ENCODE measurements at places on chromosomes 1 and 21.
A peak's percentile ranks its signal among the peaks of the same experiment; 100 is the strongest.

DNA sequence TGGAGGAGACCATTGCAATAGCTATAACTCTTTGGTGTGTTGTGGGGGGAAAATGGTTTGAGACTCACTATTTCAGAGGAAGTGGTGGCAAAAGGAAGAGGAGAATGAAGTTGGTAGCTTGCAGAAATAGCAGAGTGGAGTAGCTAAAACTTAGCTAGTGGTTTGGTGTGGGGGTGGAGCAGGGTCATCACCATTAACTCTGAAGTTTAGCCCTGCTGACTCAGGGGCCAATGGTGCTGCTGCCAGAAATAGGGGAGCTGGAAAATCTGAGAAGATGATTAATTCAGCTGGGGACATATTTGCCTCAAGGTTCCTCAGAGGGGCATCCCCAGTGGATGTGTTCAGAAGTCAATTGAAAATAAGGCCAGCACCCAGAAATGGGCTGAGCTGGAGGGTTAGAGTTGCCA lies 65.4 kb downstream of the RUNX1 start:
- peak; percentile 76 for DNase-seq

- DNase-seq = no peak
Measured at GRCh38 chr1:17904290-17904689, 149.2 kb downstream of the ACTL8 start.

- DNase-seq = no peak
Measured at GRCh38 chr1:83583351-83584014, 415.4 kb downstream of the TTLL7 start.

DNA sequence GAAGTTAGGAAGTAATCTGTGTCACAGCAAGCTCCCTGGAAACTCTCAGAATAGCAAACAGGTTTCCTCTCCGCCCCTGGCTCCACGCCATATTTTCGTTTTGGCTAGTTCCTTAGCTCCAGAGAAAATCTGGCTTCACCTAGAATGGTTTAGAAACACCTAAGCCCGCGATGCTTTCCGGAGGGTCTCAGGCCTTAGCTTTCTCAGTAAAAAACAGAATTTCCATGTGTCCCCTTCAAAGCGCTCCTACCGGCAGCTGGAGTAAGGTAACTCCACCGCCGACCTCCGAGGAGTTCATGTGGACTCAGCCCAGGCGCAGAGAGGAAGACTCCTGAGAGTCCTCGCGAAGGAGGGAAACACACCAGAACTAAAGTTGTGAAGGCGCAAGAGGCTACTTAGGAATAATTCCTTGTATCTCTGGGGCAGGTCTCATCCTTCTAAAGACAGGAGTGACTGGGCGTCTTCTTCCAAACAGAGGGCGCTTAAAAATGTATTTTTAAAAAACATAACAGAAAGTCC lies 406 bp downstream of the KIAA0040 start:
- peak; percentile 62 for DNase-seq

DNA sequence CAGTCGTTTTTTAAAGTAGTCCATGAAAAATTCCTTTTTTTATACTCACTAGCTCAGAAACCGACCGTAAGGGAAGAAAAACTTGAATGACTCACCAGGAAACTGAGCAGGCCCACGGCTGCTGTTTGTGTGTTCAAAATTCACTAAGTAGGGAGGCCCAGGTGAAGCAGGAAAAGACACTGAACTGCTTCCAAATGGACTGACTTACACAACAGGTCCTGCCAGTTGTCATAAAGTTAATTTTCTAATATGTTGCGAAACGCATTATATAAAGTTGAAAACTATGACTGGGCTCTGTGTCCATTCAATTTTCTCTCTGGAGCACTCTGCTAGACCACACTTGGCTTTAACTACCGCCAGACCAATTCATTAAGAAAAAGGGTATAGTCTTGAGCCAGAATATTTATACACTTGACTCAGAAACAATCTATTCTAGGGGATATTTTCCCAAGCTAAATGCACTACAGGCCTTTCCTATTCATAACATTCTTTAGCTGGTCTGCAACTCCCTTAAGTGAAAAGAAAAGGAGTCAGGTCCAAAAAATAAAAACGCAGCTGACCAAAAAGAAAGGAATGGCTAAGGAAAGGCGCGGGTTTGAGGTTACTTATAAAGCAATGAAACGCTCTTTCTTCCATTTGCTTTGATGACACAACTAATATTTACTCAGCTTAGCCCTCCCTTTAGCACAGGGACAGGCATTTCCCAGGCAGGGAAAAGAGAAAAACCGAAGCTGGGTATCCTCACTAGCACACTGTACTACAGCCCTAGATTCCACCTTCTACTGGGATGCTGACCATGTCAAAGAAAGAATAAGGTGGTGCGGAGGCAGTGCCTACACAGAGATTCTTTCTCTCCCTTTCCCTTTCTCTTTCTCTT lies 306.3 kb upstream of the ESRRG start:
- no peak for DNase-seq

- DNase-seq = no peak
Measured at GRCh38 chr1:57158604-57158998, 192.8 kb upstream of the C8B start.

DNA sequence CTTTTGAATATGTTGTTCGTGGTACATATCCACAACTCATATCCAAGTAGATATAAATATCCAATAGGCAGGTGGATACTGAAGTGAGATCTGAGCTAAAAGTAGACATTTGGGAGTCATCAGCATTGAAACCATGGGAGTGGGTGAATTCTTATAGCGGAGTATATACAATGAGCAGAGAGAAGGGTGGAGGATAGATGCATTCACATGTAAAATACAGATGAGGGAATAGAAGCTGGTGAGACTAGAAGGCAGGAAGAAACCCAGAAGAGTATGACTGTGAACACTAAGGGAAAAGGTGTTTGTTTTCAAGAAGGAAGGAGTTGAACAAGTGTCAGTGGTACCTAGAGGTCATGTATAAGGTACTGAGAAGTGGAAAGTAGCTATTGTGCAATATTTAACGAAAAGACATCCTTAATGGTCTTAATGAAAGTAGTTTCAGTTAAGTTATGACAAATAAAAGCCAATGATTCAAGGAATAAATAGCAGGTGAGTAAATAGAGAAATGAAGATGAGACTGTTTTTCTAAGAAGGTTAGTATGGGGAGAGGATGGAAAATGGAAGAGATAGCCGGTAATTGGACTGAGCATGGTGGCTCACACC lies 181.6 kb upstream of the CACYBP start:
- DNase-seq = no peak

- DNase-seq = no peak
Measured at GRCh38 chr1:237921306-237921705, 30.6 kb upstream of the ZP4 start.

DNA sequence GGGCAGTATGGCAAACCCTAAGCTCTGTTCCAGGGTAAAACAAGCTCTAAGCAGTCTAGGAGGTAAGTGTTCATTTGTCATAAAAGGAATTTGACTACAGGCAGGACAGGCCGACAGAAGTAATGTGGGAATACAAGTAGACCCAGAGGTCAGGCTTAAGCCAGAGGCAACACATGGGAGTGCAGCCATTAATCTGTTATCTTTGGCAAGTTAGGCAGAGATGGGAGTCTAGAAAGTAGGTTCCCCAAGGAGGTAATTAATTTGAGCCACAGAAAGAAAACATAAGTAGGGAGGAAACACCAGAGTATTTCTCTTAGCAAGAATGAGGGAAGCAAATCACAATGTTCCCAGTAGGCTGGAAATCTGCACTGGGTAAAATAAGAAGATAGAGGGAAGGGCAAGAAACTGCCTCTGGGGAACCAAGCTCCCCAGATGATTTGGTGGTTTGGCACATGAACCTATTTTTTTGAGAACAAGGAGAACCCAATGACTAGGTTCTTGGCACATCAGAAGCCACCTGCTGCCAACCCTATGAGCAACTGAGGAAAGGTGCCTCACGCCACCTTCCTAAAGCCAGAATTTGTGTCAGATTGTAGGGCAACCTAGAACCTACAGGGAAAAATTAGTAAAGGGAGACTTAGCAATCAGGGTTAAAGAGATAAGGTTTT lies 636.4 kb upstream of the PLXNA2 start:
- DNase-seq = no peak

DNA sequence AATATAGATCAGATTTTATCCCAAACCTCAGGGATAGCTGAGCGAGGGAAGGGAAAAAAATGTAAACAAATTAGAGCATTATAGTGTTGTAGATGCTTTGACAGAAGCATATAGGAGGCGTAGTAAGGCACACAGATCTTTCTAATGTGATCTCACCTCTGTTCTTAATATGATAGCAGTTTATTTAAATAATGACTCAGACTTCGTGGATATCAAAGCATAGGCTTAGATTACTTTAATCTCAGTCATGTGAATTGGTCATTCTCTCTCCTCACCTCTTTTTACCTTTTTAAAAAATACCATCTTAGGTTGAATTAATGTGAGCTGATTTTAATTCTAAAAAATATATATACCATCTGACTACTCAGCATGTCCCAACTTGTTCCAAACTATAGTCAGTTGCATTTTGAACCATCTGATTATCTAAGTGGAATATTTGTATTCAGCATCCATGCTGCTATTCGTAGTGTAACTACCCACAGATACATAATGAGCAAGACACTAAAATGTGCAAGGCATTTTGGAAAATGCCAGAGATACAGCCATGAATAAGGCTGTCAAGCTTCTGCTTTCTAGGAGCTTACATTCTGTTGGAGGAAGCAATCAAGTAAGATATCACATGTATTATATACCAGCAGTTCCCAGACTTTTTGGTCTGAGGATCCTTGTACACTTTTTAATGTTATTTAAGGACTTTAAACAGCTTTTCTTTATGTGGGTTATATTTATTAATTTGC lies 76.7 kb downstream of the OSBPL9 start:
- no peak for DNase-seq

DNA sequence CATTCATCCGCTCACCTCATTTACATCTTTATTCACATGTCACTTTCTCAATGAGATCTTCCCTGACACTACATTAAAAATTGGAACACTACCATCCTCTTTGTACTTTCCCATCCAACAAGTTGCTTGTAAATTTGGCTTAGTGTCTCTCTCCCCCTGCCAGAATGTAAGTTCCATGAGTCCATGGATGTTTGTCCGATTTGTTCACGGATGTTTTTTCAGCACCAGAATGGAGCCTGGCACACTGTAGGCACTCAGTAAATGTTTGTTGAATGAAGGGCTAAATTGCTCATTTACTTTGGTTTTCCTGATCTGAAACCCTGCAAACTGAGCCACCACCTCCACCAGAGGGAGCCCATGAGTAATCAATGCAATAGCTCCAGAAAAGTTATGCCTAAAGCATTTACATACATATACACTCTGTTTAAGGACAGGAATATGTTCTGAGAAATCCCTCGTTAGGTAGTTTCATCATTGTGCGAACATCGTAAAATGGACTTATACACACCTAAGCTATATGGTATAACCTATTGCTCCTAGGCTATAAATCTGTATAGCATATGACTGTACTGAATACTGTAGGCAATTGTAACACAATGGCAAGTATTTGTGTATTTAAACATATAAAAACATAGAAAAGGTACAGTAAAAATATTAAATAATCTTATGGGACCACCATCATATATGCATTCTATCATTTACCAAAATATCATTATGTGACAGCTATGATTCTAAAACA lies 2.8 kb upstream of the EYA3 start:
- DNase-seq = peak; percentile 89

DNA sequence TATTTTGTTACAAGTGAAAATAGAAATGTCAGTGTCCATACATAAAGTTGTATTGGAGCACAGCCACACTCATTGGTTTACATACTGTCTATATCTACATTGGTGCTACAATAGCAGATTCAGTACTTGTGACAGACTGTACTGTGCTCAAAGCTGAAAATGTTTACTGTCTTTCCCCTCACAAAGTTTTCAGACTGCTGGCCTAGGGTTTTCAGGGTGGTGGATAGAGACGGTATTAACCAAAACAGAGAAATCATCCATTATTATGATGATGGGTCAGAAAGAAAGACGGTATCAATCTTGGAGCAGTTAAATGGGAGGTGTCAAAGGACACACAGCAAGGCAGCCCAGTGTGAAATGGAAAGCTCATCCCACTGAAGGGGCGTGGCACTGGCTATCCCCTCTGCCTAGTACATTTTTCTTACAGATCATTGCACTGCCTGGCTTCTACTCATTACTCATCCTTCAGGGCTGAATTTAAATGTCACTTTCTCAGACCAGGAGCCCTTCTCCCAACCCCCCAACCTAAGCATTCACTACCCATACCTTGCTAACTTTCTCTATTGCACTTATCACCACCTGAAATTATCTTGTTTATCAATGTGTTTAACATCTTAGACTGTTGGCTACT lies 10.2 kb downstream of the JAK1 start:
- peak; percentile 47 for DNase-seq

- DNase-seq = no peak
Measured at GRCh38 chr1:43847290-43847689, 86.3 kb upstream of the ARTN start.

DNA sequence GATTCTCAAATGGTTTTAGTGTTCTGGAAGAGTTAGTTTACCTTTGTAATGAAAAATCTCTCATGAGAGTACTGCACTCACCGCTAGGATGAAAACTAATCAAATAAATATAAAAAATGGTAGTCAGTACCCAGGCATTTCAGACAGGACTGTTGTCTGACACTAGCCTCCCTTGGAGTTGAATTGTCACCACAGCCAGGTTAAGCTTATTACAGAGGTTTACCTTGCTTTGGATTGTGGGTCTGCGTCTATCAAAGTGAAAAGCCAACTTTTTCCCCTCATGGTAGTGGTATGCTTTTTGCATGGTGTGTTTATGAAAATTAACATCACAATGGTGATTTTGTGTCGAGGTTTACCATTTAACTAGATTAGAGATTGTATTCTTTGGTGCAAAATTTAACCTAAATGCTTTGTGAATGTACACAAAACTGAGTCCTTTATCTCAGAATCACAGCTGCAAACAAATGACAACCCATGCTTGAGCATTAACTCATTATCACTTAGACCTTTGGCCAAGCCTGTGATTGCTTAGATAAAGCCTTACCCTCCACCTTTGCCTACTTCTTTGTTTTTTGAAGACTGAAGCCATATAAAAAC lies 20.1 kb downstream of the RAP1A start:
- DNase-seq = no peak

DNA sequence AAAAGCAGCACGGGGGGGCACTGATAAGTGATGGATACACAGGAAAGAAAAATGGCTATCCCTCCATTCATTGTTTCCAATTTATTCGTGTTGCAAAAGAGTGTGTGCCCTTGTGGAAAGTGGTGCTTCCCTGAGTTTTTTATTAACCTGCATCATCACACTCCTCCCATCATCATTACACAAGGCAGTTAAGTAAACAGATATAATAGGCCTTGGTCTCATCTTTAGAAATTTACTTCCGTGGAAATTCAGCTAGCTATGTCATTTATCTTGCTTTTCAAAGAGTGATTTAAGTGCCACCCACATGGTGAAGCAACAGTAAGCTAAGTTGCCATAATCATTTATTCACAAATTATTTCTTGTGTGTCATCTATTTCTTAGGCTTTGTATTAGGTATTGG lies 473.3 kb downstream of the NEGR1 start:
- DNase-seq = no peak

- no peak for DNase-seq
Measured at GRCh38 chr1:84722794-84723193, 32.5 kb upstream of the SSX2IP start.
